Tongue (tissue), 3 donors: ENCODE measurements at places on chromosomes 3 and 15. TPM values are rescaled to one million over a fixed set of nuclear protein-coding genes. Genes with fewer than 3 reads are reported as not detected.
A peak's percentile ranks its signal among the peaks of the same experiment; 100 is the strongest.

GRCh38 chr3:188160751-188161150 lies 6.8 kb downstream of the LPP start:
- DNase-seq: no peak

- no peak for DNase-seq
Measured at GRCh38 chr15:53034767-53035245, 244.7 kb upstream of the ONECUT1 start.

DNA sequence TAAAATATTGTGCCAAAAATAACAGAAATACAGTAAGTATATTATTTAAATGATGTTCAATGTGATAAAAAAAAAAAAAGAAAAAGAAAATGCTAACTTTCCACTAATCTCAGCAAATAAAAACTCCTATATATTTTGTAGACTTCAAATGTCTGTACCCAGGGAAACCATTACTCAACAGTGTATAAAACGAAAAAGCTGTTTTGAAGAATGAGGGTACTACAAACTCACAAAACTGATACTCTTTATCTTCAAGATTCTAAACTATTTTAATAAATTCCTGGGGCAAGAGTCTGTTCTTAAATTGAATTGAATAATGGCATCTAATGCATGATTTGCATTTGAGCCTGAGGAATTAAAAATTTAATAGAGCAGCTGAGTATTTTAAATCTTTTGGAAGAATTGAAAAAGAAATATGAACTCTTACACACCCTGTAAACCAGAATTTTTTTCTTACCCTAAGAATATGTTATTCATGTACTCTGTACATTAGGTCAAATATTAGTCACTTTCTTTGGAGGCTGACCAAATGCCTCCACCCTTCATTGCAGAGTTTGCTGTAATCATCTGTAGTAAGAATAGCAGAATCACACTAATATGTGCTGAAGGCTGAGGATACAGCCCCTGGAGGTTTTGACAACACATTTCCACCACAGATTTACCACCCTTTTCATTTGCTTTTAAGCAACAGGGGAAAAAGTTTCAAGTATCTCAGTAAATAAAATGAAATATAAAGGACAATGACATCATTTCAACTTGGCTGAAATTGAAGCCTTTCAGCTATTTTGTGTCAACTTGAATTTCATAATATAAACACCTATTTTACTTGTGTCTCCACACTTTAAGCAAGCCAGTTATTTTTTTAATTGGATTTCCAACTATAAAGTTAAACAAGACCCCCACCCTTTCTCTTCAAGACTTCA lies 79.7 kb downstream of the FBN1 start:
- peak; percentile 78 for DNase-seq

- DNase-seq: no peak
Measured at GRCh38 chr15:59266028-59266427, 59.4 kb downstream of the LDHAL6B start.

GRCh38 chr3:195744437-195744836 lies 23.7 kb downstream of the MUC20 start:
- no peak for DNase-seq

- no peak for DNase-seq
Measured at GRCh38 chr3:63383040-63383439, 104.9 kb downstream of the SYNPR start.

- DNase-seq: peak; percentile 14
Measured at GRCh38 chr15:31197497-31198414, 96.2 kb upstream of the TRPM1 start.

DNA sequence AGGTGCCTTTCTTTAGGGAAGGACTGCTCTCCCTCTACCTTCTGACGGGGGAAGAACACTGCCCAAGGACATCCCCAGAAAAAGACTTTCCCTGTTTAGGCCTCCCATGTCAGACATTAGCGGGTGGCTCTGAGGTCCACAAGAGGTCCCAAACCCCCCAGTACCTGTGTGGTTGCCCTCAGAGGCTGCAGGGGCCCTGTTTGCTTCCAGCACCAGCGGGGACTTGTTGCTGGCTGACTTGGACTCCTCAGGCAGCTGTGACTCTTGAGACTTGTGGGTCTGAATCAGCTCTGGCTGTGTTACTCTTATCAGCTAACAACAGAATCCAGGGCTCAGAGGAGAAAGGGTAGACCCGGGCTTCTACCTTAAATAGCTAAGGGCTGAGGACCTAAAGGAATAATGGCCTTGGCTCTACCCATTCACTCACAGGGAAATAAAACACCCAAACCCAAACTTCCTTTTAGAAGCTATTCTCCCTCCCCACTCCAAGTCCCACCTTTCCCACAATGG lies 39.2 kb downstream of the SEMA3G start:
- no peak for DNase-seq

DNA sequence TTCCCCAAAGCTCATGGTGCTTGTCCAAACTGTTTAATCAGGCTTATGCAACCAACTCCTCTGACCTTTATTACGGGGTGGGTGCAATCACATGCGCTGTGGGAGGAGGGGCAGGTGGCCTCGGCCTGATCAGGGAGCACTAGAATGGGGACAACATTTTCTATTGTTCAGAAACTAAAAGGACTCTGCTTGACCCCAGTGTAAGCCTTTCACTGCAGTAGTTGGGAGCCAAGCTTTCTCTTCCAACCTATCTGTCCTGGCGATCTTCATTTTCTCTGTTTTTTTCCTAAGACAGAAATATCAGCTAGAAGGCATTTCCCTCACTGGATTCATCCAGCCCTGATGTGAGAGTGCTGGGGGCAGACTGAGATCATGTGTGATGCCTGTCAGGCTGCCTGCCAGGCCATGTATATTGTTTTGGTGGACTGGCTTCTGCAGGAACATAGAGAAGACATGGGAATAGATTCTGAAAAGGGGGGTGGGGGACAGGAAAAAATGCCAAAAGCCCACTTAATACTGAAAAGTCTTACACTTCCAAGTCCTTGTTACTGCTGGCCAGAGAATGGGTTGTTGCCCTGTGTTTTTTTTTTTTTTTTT lies 627.0 kb upstream of the TBL1XR1 start:
- peak; percentile 73 for DNase-seq

DNA sequence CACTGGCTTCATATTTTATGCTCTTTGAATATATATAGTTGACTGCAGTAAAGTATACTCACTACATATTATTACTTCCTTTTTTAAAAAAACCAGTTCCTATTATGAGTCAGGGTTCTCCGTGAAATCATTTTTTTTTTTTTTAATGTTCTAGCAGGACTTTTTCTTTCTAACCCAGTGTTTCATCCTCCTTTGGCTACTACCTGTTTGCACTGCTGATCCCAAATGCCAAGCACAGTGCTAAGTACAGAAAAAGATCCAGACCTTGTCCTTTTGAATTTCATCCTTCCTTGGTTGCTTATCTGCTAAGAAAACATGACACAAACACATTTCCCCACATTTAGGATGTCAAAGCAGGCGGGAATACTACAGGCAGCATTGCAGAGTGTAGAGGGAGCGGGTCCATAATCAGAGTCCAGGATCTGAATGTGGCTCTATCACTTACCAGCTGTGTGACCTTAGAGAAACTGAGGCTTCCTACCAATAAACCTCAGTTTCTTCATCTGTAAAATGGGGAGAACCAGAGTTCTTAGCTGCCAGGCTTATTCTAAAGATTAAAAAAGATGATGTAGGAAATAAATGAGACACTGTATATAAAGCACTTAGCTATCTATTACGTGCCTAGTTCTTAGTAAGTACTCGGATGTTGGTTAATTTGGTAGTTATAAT lies 37.2 kb upstream of the ANPEP start:
- DNase-seq: no peak

HES1 gene
- total RNA-seq: 61.9 TPM

LMCD1 gene
- total RNA-seq: 321 TPM
